Body of pancreas (tissue), 4 donors: ENCODE measurements at places on chromosomes 11 and 22. TPM values are rescaled to one million over a fixed set of nuclear protein-coding genes. Genes with fewer than 3 reads are reported as not detected.

DNA sequence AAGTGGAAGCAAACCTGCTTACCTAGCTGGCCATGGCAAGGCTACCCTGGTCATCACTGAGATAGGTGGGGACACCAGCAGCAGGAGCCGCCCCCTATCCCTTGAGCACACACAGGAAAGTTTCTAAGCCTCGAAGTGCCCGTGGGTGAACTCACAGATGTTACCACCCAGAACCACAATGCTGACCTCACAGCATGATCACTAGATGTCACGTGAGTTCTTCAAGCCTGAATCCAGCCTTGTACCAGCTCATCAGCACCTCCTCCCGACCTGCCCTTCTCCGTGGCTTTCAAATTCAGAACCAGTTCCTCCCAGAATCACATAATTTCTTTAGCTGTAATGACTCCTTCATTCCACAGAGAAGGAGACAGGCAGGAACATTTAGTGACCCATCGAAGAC lies 24.7 kb upstream of the TIMP3 start:
- no peaks in the 10 kb centered on the region for H3K27me3 ChIP-seq
- no peak for DNase-seq
- no peak overlapping the region for H3K27ac ChIP-seq
- no peak overlapping the region for H3K4me3 ChIP-seq
- no peaks in the 10 kb centered on the region for H3K36me3 ChIP-seq

GRCh38 chr11:12827929-12828812 lies 153.9 kb downstream of the TEAD1 start:
- peak; percentile 63 for DNase-seq
- peak overlapping the region; percentile 90 for H3K27ac ChIP-seq
- peak overlapping the region; percentile 18 for H3K4me3 ChIP-seq
- no peaks in the 10 kb centered on the region for H3K36me3 ChIP-seq
- peaks cover 79% of the 10 kb centered on the region for H3K4me1 ChIP-seq

The ZNF70 gene
- total RNA-seq: 4.2 TPM

The KRTAP5-1 gene
- not detected for total RNA-seq

- H3K4me1 ChIP-seq: peaks cover 34% of the 10 kb centered on the region
- no peak for DNase-seq
- H3K36me3 ChIP-seq: no peaks in the 10 kb centered on the region
- no peak overlapping the region for H3K4me3 ChIP-seq
- H3K27me3 ChIP-seq: no peaks in the 10 kb centered on the region
These were observed 582.6 kb downstream of the SOX6 start for GRCh38 chr11:15773476-15774387.

The DRICH1 gene
- not detected for total RNA-seq

- H3K4me3 ChIP-seq: no peak overlapping the region
- H3K4me1 ChIP-seq: peaks cover 13% of the 10 kb centered on the region
- no peaks in the 10 kb centered on the region for H3K36me3 ChIP-seq
- H3K27me3 ChIP-seq: no peaks in the 10 kb centered on the region
These were observed 20.0 kb downstream of the MAML2 start for GRCh38 chr11:96322775-96323641.

- H3K4me1 ChIP-seq: peaks cover 9% of the 10 kb centered on the region
- no peak overlapping the region for H3K27ac ChIP-seq
- DNase-seq: peak; percentile 66
- no peaks in the 10 kb centered on the region for H3K27me3 ChIP-seq
These were observed 2.6 kb upstream of the HPX start for GRCh38 chr11:6443269-6444003.

The OR4A16 gene
- not detected for total RNA-seq

DNA sequence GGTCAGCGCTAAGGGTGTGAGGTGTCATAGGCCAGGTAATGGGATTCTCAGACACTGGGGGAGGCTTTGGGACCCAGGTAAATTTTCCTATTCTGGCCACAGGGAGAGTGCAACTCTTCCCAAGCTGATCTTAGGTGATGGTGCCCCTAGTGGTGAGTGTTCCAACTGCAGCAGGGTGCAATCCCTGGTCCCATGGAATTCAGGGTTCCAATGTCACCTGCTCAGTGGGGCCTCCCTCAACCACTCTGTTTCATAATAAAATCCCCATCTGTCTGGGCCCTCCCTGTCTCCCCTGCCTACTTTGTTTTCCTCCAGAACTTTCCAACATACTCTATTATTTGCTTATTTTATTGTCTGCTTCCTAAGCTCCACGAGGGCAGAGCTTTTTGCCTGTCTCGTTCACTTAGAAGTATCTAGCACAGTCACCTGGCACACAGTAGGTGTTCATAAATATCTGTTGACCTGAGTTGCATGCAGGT lies 2.9 kb upstream of the SGSM1 start:
- no peaks in the 10 kb centered on the region for H3K36me3 ChIP-seq
- H3K4me1 ChIP-seq: peaks cover 14% of the 10 kb centered on the region
- no peaks in the 10 kb centered on the region for H3K27me3 ChIP-seq
- H3K4me3 ChIP-seq: no peak overlapping the region
- H3K27ac ChIP-seq: no peak overlapping the region
- DNase-seq: peak; percentile 66

GRCh38 chr11:85589373-85589772 lies 37.8 kb downstream of the DLG2 start:
- no peak overlapping the region for H3K27ac ChIP-seq
- no peaks in the 10 kb centered on the region for H3K36me3 ChIP-seq
- H3K27me3 ChIP-seq: no peaks in the 10 kb centered on the region
- no peak for DNase-seq
- H3K4me3 ChIP-seq: no peak overlapping the region
- no peaks in the 10 kb centered on the region for H3K4me1 ChIP-seq

GRCh38 chr22:17563936-17564391 lies 666 bp downstream of the SLC25A18 start:
- H3K4me3 ChIP-seq: no peak overlapping the region
- peak; percentile 33 for DNase-seq
- H3K27me3 ChIP-seq: no peaks in the 10 kb centered on the region
- no peaks in the 10 kb centered on the region for H3K4me1 ChIP-seq
- H3K27ac ChIP-seq: no peak overlapping the region
- H3K36me3 ChIP-seq: no peaks in the 10 kb centered on the region

DNA sequence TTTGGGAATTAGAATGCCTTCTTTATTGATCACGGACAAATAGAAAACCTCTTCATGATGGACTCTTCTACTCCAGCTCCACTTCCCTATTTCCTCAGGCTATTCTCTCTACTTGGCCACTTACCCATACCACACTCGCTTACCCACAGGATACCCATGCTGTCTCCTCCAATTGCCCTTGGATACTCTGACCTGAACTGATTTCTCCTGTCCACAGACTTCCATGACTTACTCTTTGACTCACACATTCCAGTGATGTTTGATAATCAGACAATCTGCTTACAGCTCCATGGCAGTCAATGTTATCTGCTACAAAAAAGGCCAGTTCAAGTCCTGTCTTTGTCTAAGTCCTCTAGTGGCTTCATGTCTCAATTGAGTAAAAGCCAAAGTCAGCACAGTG lies 292.0 kb upstream of the CTSC start:
- H3K27me3 ChIP-seq: no peaks in the 10 kb centered on the region
- no peaks in the 10 kb centered on the region for H3K4me1 ChIP-seq
- H3K36me3 ChIP-seq: no peaks in the 10 kb centered on the region
- H3K4me3 ChIP-seq: no peak overlapping the region

DNA sequence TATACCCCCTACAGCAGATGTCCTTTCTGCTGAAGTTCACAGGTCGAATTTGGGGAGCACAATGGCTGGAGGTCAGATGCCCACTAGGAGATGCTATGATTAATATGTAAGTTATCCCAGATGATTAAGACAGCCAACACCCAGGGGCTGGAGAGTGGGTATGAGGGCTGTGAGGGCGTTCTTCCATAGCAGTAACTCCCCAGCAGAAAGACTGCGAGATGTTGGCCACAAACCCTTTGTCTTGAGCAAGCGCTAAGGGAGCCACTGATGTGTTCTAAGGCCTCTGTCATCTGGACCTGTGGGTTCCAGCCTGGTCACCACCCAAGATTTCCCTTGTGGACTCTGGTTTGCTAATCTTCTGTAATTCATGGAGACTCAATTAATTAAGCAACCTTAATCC lies 77.6 kb downstream of the BMAL1 start:
- DNase-seq: no peak
- no peak overlapping the region for H3K27ac ChIP-seq
- H3K4me3 ChIP-seq: no peak overlapping the region
- H3K4me1 ChIP-seq: no peaks in the 10 kb centered on the region
- H3K27me3 ChIP-seq: no peaks in the 10 kb centered on the region

The OR8G5 gene
- not detected for total RNA-seq

The OR4D5 gene
- 6.6 TPM for total RNA-seq

DNA sequence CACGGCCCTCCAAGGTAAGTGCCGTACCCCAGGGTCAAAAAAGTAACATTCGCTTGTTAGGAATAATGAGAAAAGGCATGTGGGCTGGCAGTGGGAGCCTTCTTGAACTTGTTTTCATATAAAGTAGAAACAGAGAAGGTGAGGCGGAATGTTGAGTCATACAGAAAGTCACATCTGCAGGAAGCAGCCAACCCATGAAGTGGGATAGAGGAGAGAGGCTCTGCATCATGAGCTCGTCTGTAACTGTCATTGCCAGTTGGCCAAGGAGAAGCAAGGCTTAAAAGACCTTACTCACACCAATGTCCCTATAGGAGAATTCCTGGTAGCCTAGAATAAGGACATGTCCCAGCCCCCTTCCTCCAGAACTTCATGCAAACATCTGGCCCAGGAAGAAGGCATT lies 253.3 kb downstream of the BUD13 start:
- no peak overlapping the region for H3K4me3 ChIP-seq
- no peak overlapping the region for H3K27ac ChIP-seq
- no peaks in the 10 kb centered on the region for H3K36me3 ChIP-seq
- DNase-seq: no peak
- no peaks in the 10 kb centered on the region for H3K27me3 ChIP-seq

DNA sequence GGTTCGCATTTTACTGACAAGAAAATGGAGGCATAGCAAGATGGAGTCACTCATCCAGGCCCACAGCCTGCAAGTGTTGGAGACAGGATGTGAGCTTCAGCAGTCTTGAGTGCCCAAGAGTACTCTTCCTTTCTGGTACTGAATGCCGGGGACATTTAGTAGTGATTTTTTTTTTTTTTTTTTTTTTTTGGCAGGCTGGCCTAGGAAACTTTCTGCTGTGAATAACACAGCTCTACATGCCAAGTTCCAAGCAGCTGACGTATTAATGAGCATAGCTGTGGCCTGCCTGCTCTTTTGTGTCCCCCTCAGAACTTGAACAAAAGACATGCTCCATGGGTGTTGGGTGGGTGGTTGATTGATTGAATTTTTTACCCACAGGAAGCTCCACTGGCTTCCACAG lies 195.5 kb upstream of the CADM1 start:
- no peak overlapping the region for H3K27ac ChIP-seq
- no peaks in the 10 kb centered on the region for H3K27me3 ChIP-seq

The SCGB1D2 gene
- total RNA-seq: not detected

The OR5AN1 gene
- not detected for total RNA-seq

DNA sequence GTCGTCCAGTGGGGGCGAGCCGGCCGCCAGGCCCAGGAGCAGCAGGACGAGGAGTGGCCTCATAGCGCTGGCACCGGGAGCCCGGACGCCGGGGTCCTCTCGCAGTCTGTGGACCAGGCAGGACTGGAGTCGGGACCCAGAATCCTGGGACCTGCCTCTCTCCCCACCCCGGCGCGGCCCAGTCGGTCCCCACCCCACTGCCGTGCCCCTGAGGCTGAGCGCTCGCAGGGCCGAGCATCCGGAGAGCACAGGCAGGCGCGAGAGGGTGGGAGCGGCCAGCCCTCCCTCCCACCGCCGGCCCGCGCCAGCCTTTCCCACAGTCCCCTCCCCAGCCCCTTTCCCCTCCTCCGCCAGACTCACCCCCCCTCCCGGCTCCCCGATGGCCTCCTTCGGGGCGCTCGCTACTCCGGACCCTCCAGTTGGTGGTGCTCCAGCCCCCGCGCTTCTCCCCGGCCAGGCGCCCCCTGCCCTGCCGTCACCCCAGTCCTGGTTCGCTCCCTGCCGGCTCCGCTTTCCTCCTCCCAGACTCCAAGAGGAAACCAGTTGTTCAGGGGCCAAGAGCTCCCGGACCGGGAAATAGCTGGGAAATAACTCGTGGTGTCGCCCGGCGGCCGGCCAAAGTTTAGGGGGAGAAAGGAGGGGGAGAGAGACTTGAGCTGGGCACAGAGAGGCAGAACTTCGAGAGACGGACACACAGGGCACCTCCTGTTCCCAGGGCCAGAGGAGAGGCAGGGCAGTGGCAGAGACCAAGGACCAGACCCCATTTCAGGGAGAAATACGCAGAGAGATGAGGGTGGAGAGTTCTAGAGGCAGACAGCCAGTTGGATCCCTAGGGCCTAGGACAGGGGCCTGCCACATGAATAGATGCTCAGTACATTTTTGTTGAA lies at the start of gene C1QTNF5:
TSS of gene C1QTNF5 (minus strand) at position 549 of the 887 bp plus-strand sequence. CDS start at position 63, 486 bp downstream.
- H3K27me3 ChIP-seq: no peaks in the 10 kb centered on the region
- peak within 1 kb of the TSS; percentile 69 for H3K27ac ChIP-seq
- H3K4me3 ChIP-seq: no peak within 1 kb of the TSS
- DNase-seq: peak; percentile 70
- no peaks in the 10 kb centered on the region for H3K36me3 ChIP-seq
